ENCODE measurements at places on chromosomes 7 and 10.

DNA sequence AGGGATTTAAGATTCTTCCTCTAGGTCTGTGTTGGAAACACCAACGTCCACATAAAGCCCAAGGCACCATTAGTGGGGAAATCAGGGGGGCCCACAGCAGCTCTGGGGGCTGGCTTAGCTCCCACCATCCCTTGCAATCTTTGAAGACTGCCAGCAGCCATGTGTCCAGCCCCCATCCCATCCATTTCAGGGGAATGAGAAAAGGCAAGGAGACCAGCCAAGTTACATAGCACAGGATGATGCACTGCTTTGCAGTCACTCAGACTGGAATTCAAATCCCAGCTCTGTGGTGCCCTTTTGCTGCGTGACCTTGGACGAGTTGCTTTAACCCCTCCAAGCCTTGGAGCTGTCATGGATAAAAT is 108.9 kb upstream of the ZMIZ1 start:
- DNase-seq = no peak

GRCh38 chr7:120091807-120092206 is 181.2 kb upstream of the KCND2 start:
- no peak for DNase-seq

DNA sequence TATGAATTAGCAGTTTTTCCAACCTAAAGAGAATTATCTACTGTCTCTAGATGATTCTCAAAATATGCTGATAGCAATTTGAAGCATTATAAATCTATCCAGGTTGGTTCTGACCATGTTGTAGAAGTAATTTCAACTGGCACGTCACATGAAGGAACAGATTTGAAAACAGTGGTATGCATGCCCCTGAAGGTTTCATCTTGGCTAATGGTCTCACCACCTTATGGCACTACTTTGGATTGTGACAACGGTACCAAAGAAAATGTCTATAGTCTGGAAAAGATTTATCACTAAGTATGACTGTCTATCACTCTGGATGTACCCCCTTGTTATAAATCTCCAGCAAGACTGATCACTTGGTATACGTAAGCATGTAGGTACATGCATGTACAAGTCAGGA is 723.1 kb upstream of the GALNT17 start:
- DNase-seq = no peak

DNA sequence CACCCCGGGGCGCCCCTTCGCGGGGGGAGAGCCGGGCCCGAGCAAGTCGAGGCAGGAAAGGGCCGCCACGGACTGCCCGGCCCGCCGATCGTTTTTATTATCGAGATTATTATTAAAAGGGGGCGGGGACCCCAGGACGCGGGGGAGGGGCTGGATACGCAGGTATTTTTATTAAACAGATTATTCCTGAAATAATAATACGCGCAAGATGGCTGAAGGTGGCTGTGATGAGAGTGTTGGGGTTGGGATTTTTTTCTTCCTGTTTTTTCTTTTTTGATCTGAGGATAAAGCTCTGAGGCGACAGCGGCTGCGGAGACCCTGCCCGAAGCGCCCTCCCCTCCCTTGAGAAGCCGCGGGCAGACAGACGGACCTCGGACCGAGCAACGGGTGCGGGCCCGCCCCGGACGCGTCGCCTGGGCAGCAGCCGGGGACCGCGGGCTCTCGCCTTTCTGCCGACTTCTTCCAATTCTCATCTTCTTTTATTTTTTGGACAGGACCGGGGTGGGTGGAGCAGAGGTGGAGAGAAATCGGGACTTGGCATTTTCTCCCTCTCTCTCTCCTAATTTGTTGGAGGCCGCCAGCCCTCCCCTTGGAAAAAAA is 1.4 kb upstream of the TRIM8 start:
- peak; percentile 48 for DNase-seq

DNA sequence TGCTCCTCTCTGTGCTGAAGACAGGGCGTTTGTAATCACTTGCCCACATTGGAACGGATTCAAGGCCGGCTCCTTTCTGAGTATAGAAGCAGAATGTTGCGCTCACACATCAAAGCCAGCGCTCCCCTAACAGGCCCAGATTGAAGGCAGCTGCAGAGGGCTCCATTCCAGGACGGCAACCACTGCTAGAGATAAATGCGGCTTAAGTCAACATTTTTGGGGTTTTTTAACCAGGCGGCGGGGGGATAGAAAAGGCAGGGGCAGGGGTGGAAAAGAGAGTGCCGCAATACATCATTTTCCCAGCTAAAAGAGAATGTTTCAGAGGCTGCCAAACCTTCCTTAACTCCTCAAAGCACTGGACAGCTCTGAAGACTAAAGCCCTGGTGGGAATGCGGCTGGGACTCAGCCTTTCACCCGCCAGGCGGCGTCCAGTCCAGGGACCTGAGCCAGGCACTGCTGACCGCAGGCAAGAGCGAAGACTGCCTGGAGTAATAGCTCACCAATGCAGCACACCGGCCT is 189.6 kb downstream of the TNS3 start:
- no peak for DNase-seq

- no peak for DNase-seq
Measured at GRCh38 chr10:6840201-6840691, 260.2 kb upstream of the PRKCQ start.

GRCh38 chr7:29548823-29549222 is 14.8 kb upstream of the PRR15 start:
- DNase-seq = no peak

GRCh38 chr7:1806354-1806753 is 136.3 kb downstream of the ELFN1 start:
- DNase-seq = no peak

DNA sequence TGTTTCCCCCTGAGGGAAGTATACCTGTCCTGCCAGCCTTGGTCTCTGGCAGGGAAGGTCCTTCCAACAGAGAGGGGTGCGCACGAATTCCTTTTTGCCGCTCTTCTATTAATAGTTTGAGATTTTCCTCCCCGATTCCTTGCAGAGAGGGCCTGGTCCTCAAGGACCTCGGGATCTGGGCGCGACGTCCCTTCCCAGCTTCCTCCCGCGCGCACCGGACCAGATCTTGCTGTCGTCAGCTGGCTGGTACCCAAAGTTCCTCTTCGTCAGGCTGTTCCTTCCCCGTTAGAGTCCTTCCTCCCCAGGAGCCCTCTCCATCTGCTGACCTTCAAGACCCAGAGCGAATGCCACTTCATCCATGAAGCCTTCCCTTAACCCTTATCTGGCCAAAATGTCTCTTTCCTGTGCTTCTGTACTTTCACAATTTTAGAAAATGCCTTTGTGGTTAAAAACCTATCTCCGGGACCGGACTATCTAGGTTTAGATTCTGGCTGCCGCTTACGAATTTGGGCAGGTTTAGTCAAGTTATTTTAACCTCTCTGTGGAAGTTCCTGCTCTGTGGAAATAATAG is 851 bp upstream of the GOT1 start:
- no peak for DNase-seq

- no peak for DNase-seq
Measured at GRCh38 chr10:96820765-96821164, 11.3 kb upstream of the LCOR start.

DNA sequence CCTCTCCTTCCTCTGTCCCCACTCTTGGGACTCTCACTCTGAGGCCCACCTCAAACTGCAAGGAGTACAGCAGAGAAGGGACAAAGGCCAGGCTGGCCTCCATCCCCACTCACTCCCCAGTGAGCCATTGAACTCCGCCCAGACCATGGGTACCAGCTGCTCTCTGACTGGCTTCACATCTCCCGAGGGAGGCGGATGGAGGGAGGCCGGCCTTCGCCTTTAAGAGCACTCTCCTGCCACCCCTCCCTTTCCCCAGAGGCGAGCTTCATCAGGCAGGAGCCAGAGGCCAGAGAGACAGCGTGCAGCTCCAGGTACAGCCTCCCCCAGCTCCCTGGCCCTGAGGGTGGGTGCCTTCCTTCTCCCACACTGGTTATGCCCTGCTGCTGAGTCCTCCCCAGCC is 1.8 kb upstream of the LDB3 start:
- no peak for DNase-seq

- DNase-seq = no peak
Measured at GRCh38 chr10:99930731-99931550, 78.8 kb downstream of the DNMBP start.

GRCh38 chr7:137996386-137996851 is 5.5 kb downstream of the CREB3L2 start:
- DNase-seq = no peak

DNA sequence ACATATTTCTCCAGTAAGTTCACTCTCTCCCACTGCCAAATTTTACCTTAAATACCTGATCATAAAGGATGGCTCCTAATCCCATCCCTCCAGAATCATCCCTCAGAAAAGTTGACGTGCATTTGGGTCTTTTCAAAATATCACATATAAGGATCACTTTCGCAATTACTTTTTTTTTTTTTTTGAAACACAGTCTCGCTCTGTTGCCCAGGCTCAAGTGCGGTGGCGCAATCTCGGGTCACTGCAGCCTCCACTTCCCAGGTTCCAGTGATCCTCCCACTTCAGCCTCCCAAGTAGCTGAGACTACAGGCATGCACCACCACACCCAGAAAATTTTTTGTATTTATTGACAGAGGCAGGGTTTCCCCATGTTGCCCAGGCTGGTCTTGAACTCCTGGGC is 17.4 kb downstream of the ZCWPW1 start:
- DNase-seq = no peak

DNA sequence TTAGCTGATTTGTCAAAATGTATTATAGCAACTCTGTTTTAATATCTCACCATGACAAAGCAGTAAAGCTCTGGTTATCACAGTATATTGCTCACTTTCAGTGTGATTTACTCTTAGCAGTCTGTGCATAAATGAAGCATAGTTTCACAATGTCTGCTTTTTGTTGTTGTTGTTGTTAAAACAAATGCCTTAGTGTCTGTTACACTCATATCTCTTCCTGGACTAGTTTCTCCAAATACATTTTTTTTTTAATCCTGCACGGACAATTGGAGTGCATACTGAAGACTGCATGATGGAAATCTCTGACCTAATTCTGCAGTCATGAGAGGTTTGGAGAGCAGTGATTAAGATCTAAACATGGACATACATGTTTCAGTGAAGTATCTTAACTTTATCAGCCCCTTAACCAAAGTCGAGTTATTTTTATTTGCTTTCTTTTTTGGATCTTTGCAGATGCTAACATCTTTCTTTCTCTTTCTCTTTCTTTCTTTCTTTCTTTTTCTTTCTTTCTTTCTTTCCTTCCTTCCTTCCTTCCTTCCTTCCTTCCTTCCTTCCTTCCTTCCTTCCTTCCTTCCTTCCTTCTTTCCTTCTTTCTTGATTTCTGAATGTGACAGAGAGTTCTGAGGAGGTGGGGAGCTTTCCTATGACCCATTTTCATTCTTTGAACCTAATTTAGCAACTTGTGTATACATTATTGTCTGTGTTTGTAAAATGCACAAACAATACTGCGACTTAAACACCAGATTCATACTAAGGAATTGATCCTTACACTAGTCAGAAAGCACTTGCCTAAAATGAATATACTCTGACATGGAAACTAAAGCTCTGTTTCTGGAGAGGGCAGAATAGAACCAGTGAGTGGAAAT is 161.5 kb upstream of the AGR3 start:
- no peak for DNase-seq

GRCh38 chr10:103077491-103078308 is 115.4 kb downstream of the NT5C2 start:
- DNase-seq = no peak

DNA sequence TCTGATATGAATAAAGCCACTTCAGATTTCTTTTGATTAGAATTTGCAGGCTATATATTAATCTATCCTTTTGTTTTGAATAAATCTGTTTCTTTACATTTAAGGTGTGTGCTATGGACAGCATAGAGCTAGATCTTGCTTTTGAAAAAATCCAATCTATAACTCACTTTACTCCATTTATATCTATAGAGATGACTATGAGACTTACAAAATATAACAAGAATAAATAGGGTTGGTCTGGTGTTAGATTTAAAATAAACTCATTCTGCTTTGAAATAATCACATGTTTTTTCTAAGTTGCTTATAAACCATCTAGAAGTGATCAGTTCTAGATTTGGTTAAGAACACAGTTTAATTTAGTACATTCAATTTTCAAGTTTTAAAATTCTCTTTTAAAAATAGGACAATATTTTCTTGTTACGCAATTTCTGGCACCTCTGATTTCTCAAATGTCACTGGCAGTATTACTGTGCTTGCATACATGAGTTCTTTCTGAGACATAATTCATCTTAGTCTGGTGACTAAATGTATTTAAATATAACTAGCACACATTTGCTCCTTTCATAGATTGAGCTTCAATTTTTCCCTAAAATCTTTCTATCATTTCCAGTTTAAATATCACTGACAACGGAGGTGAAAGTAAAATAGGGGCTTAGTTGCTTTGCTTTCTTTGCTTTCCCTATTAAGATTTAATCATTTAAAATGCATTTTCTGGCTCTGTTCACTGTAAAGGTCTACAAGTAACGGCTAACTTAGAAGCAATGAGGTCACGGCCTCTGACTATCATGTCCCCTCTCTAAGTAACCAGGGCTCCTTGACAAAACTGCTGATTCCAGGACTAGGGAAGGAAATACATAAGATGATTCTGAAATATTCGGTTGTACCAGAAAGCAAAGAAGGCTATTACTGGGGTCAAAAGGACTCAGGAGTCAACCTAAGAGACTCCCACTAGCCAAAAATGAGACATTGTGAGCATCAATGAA is 89.3 kb downstream of the ICA1 start:
- DNase-seq = no peak

DNA sequence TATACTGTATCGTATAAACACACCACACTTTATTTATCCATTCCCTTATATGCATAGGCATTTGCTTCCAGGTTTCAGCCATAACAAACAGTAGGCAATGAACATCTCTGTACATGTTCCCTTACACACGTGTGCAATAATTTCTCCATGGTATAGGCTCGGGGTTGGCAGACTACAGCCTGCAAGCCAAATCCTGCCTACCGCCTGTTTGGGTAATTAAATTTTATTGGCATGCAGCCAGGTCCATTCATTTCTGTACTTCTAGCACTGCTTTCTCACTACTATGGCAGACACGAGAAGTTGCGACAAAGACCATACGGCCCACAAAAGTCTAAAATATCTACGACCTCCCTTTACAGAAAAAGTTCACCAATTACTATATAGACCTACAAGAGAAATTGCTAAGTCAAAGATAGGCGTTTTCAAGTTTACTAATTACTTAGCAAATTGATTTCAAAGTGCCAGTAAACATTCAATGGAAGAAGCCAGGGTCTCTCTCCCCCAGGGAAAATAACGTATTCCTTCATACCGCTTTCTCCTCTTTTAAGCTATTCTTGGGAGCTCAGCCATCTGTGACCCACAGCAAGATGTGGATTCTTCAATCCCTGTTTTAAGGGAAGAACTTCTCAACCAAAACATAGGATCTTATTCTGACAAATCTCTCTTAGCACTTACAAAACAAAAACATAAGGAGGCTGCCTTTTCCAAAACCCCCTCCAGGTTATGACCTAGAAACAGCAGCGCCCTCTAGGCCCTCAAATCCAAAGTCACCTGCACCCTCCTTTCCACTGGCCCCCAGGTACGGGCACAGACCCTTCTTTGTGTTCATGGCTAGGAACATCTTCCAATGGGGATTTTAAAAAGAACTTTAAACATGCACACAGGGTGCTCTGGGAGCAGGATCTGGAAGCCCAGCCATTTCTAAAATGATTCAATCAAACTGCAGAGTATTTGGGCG is 100.5 kb downstream of the FGFR2 start:
- no peak for DNase-seq

- no peak for DNase-seq
Measured at GRCh38 chr7:101615446-101615845, 13.7 kb downstream of the MYL10 start.
